NCI-H187 (cell line): ENCODE measurements at places on chromosomes 12 and 14.

DNA sequence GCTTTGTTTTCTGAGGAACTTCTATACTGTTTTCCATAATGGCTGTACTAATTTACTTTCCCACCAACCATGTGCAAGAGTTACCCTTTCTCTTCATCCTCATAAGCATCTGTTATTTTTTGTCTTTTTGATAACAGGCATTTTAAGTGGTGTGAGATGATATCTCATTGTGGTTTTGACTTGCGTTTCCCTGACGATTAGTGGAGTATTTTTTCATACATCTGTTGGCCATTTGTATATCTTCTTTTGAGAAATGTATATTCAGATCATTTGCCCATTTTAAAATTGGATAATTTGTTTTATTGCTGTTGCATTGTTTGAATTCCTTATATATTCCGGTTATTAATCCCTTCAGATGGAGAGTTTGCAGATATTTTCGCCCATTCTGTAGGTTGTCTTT, 10.2 kb upstream of the HMGA2 start:
- DNase-seq: no peak

DNA sequence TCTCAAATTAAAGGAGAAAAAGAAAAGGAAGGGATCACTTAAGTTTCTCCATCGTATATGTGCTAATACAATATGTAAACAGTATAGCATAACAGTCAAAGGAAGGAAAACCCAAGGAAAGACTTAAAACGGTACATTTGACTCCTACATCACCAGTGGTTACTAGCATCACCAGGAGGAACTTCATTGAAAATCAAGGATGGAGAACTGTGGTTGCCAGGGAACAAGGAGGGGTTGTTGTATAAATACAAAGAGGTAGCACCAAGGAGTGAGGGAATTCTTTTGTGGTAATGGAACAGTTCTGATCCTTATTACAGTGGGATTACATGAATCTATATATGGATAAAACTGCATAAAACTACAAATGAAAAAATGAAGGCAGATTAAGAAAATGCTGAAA, 1.6 kb downstream of the ZFYVE26 start:
- DNase-seq: no peak

DNA sequence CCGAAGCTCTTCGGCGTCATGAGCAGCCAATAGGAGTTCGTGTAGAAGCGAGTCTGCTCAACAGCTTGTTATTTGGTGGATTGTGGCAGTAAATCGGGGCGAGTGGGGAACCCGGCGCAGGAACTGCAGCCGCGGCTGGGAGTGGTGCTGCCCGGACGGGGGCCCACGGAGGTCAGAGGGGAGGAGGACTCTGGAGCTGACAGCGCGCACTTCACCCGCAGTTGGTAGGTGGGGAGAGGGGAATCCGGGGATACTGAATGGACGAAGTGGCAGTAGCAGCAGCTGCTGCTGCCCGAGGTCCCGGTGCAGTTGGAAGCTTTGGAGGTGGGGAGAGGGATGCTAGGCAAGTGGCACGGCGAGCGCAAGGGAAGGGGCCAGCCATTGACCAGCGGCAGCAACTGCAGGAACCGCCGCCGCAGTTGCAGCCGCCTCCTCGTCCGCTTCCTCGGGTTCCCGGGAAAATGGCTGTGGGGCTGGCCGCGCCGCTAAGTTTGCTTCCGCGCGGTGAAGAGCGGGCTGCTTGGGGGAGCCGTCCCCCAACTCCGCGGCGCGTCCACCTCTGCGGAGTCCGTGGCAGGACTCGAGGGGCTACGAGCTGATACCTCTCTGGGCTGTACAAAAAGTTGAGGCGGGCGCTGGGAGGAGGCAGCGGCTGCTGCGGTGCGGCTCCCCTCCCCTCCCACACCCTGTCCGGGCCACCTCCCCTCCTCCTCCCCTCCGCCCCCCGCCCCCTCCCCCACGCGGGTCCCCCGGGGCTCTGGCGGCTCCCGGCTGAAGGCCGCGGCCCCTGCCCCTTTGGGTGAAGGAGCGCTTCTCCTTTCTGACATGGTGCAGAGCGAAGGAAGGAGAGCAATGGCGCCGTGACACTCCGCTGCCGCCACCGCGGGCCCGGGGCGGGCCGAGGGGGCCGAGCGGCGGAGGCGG, at the start of gene ARID4A:
Gene ARID4A (plus strand): TSS at position 79 of the 924 bp plus-strand sequence. CDS start 1,300 bp downstream, outside the sequence.
- no peak for DNase-seq

DNA sequence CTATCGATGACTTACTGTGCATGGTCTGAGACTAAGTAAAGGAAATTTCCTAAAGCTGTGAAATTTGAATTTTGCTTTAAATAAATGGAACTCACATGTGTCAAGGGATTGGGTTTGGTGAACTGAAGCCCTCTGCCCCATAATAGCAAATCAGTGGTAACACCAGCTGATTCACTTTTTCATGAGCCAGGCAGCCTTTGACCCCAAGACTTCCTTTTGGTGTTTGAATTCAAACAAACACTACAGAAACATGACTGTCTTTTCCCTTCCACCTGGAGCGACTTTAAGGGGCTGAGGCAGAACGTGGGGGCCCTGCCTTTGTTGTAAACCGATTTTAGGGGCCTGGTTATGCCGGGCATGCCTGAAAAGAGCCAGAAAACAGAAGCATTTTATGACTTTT, 28.8 kb downstream of the KCTD10 start:
- DNase-seq: no peak

DNA sequence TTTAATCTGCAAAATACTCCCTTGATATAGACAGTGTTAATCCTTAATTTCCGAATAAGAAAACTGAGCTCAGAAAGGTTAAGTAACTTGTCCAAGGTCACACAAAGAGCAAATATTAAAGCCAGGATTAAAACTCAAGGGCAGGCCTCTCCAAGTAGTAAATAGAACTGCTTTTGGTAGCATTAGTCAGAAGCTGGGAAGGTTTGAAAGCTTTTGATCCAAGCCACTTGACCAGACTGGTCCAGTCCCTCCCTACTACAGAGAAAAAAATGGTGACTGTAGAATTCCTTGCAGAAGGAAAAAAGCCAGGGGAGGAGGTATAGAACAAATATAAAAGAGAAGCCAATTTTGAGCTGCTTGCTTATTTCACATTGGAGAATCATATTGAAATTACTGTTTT, 111.5 kb downstream of the NT5DC3 start:
- no peak for DNase-seq

- no peak for DNase-seq
Measured at GRCh38 chr12:103369929-103370328, 125.8 kb downstream of the C12orf42 start.

GRCh38 chr12:104596134-104596799, 139.5 kb downstream of the CHST11 start:
- DNase-seq: no peak
